ENCODE measurements at places on chromosomes 2 and 18. TPM values are rescaled to one million over a fixed set of nuclear protein-coding genes. Genes with fewer than 3 reads are reported as not detected.

GRCh38 chr2:27873091-27873490, 17.1 kb downstream of the RBKS start:
- DNase-seq, result no peak

GRCh38 chr2:43340945-43341356, 114.5 kb upstream of the ZFP36L2 start:
- DNase-seq, result no peak

- DNase-seq, result no peak
Measured at GRCh38 chr2:23692263-23692662, 234.7 kb downstream of the ATAD2B start.

DNA sequence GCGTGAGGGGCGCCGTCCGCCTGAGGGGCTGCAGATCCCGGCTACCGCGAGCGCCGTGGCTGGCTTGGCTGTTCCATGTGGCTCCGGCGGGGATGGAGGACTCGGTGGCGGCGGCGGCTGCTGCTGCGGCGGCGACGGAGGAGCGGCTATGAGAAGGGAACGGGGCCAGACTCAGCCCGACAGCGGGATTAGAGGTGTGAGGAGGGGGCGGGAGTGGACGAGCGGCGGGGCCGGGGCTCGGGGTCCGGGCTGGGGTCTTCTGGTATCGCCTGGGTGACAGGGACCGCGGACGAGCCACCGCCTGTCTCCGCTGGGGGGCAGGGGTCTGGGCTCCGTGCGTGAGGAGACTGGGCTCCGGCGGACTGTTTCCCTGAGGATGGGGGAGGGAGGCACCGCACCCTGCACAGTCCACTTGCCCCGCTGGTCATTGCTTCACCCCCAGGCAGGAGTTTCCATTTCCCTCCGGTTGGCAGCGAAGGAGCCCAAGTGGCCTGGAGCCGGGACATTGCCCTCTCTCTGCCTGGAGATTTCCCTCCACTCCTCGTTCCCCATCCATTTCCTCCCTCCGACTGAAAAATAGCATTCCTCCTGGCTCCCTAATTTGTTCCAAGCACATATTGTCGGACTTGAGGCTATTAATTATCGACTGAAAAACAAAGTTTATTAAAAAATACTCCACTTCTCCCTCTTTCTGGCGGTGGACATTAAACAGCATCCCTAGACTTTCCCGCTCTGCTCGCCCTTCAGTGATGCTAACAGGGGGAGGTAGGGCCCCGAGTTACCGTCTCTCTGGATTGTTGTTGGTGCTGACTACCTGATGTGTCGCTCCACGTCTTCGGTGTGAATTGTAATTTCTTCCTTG, 577 bp downstream of the EHBP1 start:
- peak; percentile 74 for DNase-seq

GRCh38 chr2:7835693-7836680, 845.9 kb upstream of the ID2 start:
- no peak for DNase-seq

GRCh38 chr18:63889626-63890025, 2.1 kb downstream of the SERPINB2 start:
- no peak for DNase-seq

- DNase-seq, result no peak
Measured at GRCh38 chr2:58604096-58604495, 363.0 kb upstream of the FANCL start.

DNA sequence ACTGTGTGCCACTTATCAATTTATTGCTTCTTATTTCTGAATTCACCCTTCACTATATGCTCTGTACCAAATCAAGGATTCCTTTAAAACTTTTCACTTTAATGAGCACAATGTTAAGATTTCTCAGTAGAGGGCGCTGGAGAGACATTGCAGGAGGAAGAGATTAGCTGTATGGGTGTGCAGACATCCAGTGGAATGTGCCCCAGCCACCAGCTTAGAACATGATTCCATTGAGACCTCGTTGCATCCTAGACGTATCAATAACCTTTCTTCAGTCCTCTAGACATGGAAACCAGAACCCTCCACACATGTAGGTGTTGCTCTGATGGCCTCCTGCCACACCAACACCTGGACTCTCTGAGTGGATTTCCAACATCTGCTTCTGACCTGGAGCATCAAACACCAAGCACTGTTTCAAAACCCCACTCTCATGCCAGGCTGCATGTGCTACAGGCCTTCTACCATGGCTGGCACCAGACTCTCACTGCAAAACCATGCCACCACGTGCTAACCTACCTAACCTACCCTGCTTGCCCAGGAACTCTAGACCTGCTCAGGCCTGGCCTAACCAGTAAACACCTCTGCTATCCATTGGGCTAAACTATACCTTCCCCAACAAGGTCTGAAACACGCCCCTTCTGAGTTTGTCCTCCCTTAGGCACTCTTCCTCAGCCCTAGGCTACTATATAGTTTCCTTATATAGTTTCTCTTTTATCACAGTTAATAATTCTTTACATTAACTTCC, 633.2 kb upstream of the PKDCC start:
- DNase-seq, result peak; percentile 43

GRCh38 chr2:43426305-43427031, 169.4 kb downstream of the THADA start:
- DNase-seq, result no peak

DNA sequence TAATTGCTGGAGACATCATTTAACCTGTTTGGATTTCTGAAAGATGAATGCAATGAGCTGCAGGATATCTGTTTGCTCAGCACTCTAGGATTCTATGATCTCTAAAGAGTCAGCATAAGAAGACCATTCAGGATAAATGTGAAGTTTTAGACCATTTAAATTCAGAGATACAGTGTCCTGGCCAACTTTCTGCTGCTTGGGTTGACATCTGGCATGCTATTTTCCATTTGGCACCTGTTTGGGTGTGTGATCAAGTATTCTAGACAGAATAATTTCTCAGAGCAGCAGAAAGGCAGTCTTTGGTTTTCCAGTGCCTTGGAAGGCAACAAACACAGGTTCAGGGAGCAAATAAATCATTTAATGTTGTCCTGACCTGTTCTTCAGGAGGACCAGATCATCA, 144.8 kb upstream of the NDUFV2 start:
- DNase-seq, result no peak

GRCh38 chr2:76613330-76613729, 902.6 kb upstream of the GCFC2 start:
- peak; percentile 41 for DNase-seq

- no peak for DNase-seq
Measured at GRCh38 chr2:173124441-173124840, 48.8 kb downstream of the MAP3K20 start.

- peak; percentile 95 for DNase-seq
Measured at GRCh38 chr2:86562922-86563649, at the start of gene CHMP3. Gene CHMP3, minus strand, starts transcription at chr2:86563443. Its CDS starts 95 bp downstream, at chr2:86563348.

- DNase-seq, result no peak
Measured at GRCh38 chr2:234825616-234826015, 126.2 kb upstream of the SH3BP4 start.

- no peak for DNase-seq
Measured at GRCh38 chr2:45664635-45665261, 13.3 kb downstream of the PRKCE start.

DNA sequence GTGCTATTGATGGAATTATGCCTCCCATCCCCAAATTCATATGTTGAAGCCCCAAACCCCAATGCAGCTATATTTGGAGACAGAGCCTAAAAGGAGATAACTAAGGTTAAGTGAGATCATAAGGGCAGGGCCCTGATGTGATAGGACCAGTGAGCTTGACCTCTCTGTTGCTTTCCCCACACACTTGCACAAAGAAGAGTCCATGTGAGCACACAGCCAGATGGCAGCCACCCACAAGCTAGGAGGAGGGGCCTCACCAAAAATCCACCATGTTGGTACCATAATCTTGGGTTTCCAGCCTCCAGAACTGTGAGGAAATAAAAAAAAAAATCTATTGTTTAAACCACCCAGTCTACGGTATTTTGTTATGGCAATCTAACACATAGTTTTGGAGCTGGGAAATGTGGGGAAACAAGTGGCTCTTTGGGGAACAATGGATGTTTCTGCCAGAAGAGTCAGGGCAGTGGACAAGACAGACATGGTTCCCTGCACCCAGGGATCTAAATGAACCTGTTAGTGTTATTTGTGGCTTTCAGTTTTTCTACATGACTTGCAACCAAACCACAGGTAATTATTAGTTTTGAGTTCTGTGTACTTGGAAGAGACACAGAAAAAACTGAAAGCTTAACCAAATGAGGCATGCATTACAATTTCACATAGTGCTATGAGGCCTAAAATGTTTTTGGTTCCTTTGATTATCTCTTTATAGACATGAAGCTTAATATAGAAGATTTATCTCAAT, 259.1 kb downstream of the LTBP1 start:
- no peak for DNase-seq

DNA sequence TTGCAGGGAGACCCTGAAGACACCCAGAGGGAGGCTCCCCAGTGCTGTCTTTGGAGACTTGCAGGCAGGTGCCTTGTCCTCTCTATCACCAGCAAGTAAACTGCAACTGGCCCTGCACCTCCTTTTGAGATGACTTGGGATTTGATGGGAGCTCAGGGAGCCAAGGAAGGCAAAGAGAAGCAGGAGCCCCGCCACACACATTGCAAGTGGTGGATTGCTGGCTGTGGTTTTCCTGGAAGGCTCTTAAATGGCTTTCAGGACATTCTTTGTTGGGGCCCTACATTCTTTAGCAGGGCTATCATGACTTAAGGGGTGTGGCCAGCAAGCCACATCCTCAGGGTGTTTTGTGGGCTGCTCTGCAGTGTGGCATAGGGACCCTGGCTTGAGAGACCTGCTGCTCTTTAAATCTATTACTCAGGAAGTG, 39.9 kb upstream of the CDC42EP3 start:
- DNase-seq, result peak; percentile 47

DNA sequence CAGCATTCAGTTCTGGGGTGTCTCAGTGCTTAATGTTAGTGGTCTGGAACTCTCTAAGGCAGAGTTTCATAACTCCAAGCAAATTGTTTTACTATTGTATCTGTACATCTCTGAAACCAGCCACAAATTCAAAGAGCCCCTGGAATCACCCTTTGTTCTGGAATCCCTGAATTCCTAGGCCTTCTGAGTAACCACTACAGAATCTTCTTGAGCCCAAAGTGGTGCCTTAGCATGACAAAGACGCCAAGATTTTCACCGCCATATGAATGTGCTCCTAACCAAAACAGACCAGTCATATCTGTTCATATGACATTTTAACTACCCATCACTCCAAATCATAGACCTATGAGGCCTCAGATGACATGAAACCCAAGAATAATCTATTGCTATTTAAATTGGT, 668.1 kb downstream of the EPHA4 start:
- DNase-seq, result no peak

- DNase-seq, result no peak
Measured at GRCh38 chr2:23699580-23699925, 227.4 kb downstream of the ATAD2B start.

DNA sequence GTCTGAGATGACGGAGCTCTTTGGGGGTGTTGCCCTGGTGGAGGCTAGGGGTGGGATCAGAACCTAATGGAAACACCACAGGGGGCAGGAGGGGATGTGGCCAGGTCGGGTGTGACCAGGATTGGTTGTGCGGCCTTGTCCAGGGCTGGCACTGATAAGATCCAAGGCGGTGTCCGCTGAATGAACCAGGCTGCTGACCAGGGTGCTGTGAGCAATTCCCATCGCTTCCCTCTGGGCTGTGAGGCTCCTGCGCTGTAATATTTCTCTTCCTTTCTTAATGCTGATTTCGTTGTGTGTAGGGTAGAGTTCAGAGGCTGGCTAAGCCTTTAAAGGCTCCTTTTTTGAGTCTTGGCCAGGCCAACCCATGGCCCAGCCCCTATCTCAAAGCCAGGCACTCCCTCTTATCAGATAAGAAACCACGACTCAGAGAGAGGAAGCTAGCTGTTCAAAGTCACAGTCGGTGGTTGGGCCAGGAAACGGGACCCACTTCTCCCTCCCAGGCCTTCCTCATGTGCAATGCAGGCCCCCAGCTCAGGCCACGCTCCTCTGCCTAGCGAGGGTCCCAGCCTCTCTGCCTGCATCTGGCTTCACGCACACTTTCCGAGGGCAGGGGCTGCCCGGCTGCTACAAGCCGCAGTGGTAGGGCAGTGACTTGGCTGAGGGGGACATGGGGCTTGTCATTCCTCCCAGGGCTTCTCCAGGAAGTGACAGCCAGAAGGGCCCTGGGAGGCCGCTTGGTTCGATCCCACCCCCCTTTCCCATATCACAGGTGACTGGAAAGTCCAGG, 26.0 kb upstream of the FOSL2 start:
- DNase-seq, result no peak

- no peak for DNase-seq
Measured at GRCh38 chr2:54298514-54298913, 42.5 kb upstream of the TSPYL6 start.

GRCh38 chr18:3265564-3266033, 3.7 kb downstream of the MYL12B start:
- no peak for DNase-seq

DNA sequence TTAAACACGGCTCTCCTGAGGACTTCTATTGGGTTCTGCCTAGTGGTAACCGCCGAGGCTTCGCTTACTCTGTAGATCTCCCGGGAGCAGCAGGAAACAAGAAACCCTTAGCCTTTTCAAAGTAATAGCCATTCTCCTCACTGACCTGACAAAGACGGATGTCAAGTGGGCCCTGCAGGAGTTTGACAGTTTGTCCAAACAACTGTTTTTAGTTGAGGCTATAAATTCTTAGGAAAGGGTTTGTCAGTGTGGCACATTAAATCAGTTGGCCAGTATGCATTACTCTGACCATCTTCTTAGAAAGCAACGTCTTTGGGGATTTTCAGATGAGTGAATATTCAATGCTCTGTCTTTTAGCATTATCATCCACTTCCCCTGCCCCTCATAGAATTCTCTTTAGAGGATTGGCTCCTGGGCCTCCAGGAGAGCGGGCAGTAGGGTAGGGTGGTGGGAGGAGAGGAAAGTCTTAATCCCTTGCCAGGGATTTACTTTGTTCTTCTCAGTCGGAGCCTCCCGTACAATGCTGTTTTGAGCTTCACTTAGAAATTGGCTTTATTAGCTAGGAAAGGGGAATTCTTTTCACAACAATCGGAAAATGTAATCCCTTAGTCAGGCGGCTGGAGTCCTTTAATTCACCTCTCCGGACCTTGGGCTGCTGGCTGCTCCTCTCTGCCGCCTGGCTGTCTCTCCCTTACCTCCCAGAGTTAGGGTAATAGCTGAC, 13.3 kb upstream of the C18orf32 start:
- DNase-seq, result peak; percentile 40

The IGFBP5 gene
- 0.61 TPM for total RNA-seq

The LIMS4 gene
- total RNA-seq, result 0.55 TPM

The DRC1 gene
- not detected for total RNA-seq

The IL1B gene
- total RNA-seq, result not detected

The EML6 gene
- 0.64 TPM for total RNA-seq

The RGPD3 gene
- total RNA-seq, result 0.22 TPM

The TEKT4 gene
- total RNA-seq, result not detected

The TUBA3D gene
- total RNA-seq, result 0.18 TPM

The PRKAG3 gene
- total RNA-seq, result not detected

The ACKR3 gene
- 0.64 TPM for total RNA-seq

The CD207 gene
- total RNA-seq, result not detected

The INHBB gene
- 0.13 TPM for total RNA-seq

The KLF11 gene
- 15.5 TPM for total RNA-seq

The TMEM247 gene
- total RNA-seq, result not detected

The PARD3B gene
- total RNA-seq, result 4.3 TPM

Measured in H9 (cell line).